Stimulated activated CD4-positive, alpha-beta T cell treated with anti-CD3 and anti-CD28 coated beads, TNF-alpha, amount 100 ng/mL, for 1 hour (primary cell): ENCODE measurements at places on chromosomes 12 and 14.
A peak's percentile ranks its signal among the peaks of the same experiment; 100 is the strongest.

DNA sequence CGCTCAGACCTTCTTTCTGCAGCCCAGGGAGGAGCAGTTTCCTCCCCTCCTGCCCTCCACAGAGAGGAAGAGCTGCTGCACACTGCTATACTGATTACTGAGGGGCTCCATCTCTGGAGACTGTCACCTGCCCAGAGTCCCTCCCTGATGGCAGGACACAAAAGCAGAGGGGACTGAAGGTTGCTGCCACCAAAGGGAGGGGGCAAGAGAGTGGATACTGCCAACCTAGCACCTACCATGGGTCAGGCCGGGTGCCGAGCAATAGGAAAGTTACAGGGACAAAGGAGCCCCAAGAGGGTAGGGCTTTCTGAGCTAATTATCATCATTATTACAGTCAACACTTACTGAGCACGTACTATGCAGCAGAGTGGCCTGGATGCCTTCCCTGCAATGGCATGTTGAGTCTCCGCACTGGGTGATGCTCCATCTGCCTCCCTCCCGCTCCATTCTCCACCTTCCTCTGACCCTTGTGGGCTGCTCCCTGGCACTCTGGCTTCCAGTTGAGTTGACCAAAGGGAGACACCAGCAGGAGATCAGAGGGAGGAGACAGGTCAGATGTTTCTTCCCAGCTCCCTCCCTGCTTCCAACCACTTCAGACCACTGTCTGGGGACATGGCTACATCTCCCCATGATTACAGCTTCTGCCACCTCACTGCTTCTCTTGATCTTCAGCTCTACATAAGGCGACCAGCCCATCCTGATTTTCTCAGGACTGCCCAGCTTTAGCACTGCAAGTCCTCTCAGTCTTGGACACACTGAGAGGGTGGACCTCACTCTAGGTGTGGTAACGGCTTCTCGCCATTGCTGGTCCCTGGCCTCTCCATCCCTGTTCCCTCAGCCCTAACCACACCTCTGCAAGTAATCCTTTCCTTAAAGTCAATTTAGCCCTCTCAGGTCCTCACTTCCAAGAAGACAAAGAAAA lies 2.6 kb upstream of the KRT79 start:
- no peak for DNase-seq

GRCh38 chr12:107533218-107533617 lies 152.4 kb upstream of the PWP1 start:
- DNase-seq, result no peak

- peak; percentile 2 for DNase-seq
These were observed 27.4 kb upstream of the DDHD1 start for GRCh38 chr14:53180272-53181221.

DNA sequence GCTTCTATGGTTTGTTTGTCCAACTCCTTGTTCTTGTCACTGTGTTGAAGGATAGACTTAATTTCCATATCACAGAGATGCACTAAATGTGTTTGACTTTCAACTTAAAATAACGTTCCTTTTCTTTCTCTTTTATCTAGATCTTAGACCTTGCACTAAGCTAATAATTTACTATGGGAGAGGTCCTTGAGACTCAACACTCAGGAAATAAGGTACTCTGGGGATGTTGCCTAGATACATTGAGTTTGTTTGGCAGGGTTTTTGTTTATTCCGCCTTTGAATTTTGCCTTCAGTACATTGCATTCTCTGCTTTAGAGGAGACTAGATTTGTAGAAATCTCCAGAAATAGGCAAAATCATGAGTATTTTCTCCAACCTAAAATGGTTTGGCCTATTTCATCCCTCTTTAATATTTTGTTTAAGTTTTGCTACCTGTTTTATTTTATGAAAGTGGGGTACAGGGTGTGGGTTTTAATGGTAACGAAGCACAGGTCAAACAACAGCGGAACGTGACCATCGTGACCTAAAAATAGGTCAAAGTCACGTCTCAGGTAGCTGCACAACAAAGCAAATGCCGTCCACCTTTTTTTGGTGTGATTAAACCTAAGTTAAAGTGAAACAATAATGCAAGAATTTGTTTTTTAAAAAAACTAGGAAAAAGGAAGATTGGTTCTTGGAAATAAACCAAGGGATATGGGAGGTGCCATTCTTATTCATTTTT lies 115.3 kb upstream of the CPSF6 start:
- no peak for DNase-seq

DNA sequence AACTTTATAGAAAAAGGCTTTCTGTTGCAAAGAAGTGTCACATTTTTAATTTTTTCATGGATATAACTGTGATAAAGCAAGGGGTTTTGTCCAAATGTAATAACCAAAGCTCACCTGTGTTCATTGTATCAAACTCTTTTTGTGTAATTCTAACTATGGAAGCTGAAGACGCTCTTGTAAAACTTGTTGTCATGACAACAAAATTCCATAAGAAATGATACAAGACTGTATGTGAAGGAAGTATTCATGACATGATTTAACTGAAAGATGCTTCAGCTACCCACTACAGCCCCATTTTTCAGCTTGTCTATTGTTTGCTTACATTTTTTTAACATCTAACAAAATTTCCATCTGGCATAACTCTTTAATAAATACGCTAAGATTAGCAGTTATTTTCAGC lies 360.9 kb downstream of the KCNH5 start:
- DNase-seq, result no peak

DNA sequence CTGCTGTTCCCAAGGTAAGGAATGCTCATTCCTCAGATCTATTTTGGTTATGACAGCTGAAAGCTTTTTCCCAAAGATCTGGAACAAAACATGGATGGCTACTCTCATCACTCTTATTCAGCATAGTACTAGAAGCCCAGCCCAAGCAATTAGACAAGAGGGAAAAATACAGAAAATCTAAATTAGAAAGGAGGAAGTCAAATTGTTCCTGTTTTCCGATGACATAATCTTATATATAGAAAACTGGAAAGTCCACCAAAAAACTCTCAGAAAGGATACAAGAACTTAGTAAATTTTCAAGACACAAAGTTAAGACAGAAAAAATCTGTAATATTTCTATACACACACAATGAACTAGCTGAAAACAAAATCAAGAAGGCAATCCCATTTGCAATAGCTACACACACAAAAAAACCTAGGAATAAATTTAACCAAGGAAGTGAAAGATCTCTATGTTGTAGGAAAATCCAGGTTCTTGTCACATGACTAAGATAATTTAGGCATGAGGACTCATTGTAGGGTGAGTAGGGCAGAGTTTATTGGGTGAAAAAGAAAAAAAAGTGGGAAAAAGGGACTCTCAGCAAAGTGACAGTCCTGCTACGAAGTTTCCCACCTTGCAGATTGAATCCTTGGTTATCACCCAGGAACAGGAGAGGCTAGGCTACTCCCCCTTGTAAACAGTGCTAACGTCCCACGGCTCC lies 28.6 kb upstream of the KLRB1 start:
- no peak for DNase-seq

DNA sequence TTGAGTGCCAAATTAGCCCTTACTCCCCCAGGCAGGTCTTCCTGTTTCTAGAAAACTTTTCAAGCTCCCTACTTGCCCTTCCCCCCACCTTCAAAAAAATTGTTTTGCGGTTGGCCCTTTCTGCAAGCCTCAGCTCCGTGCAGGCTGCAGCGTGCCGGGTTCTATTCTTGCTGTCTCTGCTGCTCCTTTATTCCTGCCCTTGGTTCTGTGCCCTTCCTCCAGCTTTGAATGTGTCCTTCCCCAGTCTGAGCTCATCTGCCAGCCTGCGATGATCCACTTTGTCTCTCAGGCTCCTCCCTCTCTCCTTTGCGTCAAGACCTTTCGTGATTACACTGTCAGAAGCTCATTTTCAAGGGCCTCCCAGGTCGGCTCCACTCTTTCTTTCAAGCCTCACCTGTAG lies 98.6 kb downstream of the IRF2BPL start:
- no peak for DNase-seq

DNA sequence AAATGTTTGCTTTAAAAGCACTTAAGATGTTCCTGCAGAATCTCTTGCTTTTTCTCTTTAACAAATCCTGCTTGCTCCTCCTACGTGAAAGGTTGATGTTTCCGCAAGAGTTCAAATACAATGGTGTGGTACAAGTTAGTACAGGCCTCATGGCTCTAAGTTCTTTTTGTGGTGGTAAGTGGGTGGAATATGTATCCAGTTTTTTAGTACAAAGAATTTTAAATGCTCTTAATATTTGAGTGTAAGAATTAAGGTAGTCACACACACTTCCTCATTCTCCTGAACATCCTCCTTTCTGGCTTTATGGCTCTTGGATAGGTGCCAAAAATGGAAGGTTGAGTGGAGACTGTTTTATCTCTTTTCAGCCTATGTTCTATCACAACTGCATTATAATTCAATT lies 1.8 kb downstream of the OTOGL start:
- DNase-seq, result no peak

- DNase-seq, result no peak
These were observed 132.6 kb downstream of the TMEM132D start for GRCh38 chr12:129771238-129771637.

DNA sequence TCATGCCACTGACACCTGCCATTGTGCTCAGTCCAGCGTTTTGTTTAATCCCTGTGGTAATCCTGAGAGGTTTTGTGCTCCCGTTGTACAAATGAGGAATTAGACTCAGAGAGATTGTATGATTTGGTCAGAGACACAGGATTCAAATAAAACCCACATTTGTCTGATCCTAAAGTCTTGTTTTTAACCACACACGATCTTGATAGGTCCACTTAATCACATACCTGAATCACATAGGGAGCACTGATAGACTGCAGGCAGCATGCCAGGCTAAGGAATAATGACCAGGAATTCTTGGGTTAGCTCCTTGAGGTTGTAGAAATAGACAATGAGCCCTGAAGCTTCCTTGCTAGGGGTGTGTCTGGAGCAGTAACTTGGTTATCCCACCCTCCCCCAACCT lies 202.6 kb upstream of the RGS6 start:
- DNase-seq, result no peak
